Suppressor macrophage treated with lipopolysaccharide for 1 hour (primary cell): ENCODE measurements at places on chromosomes 11 and 22.

DNA sequence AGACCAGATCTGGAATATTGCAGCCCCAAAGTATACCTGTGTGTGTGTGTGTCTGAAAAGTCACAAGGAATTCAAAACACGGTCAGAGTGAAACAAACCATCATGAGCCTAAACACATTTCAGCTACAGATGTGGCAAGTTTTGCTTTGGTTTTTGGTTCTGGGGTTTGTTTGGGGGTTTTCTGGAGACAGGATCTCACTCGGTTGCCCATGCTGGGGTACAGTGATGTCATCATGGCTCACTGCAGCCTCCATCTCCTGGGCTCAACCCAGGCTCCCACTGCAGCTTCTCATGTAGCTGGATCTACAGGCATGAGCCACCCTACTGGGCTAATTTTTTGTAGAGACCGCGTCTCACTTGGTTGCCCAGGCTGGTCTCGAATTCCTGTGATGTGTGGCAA, 41.4 kb upstream of the PHF21A start:
- DNase-seq: peak; percentile 25

DNA sequence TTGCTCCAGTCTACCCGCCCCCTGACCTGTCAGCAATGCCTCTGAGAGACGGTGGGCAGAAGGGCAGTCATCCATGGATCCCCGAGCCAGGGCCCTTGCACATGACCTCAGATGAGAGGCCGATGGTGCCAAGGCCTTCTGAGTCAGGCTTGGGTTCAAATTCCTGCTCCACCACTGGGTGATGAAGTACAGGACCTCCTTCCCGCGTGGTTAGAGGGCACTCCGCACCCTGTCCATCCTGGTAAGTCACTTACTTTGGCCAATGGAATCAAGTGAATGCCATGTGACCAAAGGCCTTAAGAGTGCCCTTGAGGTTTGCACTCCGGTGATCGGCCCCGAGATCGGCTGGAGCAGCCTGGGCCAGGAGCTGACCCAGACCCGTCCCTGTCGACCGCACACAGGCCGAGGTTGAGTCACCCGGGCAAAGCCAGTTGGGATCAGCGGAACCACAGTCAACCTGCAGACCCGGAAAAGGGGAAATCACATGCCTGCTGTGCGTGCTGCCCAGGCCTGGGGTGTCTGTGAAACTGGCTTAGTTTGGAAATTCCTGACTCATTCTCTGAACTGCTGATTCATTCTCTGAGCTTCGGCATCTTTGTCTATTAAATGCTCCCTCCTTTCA, 48.9 kb downstream of the RTL6 start:
- peak; percentile 86 for DNase-seq

DNA sequence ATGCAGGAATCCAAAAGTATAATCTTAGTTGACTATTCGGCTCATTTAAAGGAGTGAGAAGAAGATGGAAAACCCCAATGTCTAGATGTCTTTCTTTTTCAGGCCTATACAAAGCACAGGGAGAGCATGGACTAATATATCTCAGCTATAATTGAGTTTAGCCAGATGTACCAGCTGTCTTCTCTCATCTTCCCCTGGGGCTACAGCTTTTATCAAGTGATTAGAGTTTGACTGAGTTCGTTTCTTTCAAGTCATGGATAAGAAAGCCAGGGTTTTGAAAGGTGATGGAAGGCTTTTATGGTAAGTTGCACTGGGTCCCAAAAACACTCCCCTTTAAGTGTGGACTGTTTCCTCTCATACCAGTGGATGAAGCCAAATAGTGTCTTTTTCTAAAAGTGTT, 1172.8 kb upstream of the TENM4 start:
- no peak for DNase-seq

DNA sequence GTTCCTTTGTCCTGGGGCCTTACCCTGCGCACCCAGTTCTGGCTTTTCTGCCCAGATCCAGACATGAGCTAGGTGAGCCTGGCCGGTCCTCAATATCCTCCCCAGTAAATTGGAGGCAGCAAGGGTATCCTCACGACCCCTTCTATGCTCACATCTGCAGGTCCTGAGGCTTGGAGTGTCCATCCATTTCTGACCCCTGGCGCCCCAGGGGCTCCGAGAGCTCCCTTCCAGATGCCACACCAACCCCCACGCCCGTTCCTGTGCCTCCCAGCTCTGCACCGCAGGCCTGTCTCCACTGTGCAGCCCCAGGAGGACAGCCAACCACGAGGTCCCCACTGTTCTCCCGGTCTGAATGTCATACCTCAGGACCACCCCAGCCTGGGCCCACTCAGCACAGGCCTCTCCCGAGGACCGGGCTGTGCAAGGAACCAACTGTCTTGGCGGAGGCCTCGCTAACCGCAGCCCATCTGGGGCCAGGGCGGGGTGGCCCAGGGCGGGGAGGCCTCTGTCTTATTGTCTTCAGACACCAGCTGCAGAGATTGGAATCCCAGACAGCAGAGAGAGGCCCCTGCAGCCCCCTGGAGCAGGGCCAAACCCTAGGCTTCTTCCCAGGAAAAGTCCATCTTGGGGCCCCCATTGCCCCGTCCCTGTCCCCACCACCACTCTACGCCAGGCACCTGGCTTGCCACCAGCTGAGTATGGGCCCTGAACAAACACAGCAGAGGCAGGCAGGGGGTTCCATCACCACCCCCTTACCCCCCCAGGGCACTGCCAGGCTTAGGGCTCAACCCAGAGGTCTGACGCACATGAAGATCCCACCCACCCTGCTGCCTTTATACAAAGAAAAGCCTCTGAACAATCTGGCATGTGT, 39.3 kb downstream of the ALX4 start:
- DNase-seq: no peak

DNA sequence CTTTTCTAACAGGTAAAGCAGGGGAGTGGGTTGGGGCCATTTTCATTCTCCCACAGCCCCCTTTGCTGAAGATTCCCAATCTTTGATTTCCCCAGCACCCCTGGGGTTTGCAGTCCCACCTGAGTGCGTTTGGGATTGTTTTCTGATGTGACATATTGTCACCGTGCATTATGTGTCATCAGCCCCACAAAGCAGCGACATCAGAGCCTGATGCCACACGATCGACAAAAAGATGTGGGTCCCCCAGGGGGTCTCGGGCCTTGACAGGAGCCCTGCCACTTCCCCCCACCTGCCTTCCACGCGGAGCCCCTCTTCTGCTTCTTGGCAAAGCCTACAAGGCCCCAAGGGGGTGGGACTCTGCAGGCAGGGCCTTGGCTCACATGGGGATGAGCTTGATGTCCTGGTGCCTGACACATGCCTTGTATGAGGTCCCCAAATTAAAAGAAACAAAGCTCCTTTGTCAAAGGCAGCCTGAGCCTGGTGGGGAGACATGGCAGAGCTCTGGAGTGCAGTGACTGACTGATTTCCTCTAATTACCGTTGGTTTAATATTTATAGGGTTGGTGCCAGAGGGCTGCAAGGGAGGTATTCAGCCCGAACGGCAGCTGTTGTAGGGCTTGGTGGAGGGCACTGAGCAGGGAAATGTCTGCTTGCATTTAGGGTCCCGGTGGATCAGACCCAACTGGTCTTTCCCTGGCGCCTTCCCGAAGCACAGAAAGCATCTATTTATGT, 149.2 kb downstream of the MIAT start:
- no peak for DNase-seq

DNA sequence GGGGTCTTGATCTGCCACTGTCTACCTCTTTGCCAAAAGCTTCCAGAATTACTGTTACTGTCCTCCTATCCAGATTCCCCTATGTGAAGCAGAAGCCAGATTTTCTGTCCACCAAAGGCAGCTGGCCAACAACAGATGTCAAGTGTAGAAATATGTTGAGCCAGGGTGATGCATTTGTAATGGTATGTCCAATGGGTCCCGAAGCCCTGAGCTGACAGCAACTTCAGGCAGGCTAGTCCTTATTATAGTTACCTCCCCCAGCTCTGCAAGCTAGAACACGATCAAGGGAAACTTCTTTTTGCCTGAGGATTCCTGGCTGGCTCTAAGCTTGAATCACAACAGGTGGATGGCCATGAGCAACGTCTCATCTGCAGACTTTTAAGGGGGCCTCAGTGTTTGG, 10.2 kb downstream of the PAMR1 start:
- DNase-seq: no peak
